ENCODE measurements at places on chromosomes 12 and 14.

DNA sequence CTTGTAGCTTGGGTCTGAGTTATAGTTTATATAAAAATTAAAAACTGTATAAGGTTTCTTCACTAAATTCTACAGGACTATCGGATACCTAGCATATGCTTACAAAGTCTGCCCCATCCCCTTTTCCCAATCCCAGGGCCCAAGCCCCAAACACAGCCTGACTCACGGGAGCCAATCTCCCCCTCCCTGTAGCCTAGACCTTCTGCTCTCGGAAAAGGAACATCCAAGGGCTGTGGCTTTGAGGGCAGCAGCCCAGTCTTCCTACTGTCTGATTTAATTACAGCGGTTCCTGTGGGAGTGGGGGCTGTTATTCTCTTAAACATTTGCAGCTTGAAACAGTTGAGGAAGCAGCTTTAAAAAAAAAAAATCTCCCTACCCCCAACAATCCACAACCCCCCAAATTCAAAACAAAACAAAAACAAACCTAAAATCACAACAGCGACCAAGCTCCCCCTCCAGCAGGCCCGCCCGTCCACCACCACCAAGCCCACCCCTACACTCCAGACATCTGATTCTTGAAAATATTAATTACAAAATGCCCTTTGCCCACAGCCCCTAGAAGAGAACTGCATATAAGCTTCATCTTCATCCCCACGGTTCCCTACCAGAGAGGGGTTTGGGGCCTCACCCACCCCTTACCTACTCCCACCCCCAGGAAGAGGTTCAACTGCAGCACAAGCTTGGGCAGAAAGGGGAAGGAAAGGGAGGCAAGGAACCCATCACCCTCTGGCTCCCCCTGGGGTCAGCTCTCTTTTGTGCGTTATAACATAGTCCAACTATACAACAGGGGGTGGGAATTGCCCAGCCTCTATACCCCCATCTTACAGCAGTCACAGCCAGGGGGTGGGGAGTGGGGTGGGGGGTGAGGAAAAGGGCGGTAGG, 1.1 kb upstream of the PRKAG1 start:
- DNase-seq: no peak

GRCh38 chr14:104301731-104302460, 163.5 kb downstream of the KIF26A start:
- DNase-seq: peak; percentile 12

DNA sequence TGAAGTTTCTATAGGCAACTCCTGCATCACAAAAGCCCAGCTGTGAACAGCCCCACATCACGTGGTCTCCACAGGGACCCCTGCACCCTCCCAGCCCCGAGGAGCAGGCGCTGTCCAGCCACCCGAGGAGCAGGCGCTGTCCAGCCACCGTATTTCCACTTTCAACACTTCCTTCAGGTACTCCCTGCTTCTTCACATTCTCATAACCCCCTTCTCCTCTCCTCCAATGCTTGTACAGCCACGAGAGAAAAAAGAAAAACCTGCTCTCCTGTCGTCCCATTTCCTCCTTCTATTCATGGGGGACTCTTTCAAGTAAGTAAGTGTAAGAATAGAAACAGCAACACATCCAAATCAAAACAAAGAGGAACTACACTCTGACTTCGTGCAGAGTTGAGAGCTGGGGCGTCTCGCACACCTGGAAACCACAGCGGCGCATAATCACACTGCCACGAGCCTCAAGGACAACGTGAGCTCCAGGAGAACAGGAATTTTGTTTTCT, 11.9 kb downstream of the CDC42BPB start:
- DNase-seq: no peak

GRCh38 chr12:56338308-56339157, at the start of gene IL23A:
Gene IL23A, plus strand, starts transcription at chr12:56338884. Its CDS starts 161 bp downstream, at chr12:56339045.
- no peak for DNase-seq

DNA sequence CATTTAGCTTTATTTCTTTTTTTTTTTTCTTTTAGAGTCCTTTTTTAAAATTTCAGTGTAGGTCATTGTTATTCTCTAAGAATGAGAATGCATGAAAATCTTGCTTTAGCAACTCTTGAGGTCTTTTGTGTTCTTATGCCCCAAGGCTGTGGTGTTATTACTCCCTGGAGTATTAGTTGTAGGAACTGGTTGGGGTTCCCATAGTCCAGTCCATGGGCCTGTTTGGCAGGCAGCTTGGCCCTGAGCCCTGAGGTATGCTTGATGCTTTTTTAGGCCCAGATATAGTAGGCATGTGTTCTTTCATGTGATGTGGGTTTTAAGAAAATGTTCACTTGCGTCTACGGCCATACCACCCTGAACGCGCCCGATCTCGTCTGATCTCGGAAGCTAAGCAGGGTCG, 1.6 kb downstream of the FAM234B start:
- no peak for DNase-seq

GRCh38 chr12:31736472-31736871, 7.7 kb upstream of the AMN1 start:
- DNase-seq: no peak

DNA sequence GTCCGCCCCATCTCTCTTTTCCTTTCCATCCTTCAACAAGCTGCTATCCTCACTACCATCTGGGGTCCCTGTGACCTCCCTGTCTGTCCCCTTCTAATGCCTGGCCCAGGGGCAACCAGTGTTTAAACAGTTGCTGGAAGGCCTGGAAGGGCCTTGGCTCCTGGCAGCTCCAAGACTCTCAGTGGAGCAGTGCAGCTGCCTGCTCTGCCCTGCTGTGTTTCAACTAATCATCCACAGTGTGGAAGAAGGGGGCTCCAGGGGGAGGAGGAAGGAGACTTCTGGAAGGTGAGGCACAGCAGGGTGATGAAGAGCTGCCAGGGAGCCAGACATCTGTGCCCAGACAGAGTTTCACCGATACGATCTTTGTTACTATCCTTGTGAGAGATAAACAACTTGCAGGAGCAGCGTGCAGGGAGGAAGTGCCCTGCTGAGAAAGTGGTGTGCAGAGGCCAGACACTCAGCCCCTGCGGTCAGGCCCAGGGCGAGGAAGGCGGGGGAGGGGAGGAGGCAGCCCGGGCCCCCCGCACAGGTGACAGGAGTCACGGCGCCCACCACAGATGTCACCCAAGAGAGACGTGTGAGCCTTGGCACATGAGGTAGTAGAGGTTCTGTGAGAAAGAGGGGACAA, 1061.8 kb downstream of the BCL11B start:
- DNase-seq: no peak

GRCh38 chr12:114272605-114273004, 133.3 kb downstream of the TBX5 start:
- DNase-seq: no peak

GRCh38 chr12:123115409-123116121, 35.3 kb downstream of the PITPNM2 start:
- peak; percentile 76 for DNase-seq

- DNase-seq: no peak
Measured at GRCh38 chr14:102225386-102225785, 79.6 kb downstream of the MOK start.

DNA sequence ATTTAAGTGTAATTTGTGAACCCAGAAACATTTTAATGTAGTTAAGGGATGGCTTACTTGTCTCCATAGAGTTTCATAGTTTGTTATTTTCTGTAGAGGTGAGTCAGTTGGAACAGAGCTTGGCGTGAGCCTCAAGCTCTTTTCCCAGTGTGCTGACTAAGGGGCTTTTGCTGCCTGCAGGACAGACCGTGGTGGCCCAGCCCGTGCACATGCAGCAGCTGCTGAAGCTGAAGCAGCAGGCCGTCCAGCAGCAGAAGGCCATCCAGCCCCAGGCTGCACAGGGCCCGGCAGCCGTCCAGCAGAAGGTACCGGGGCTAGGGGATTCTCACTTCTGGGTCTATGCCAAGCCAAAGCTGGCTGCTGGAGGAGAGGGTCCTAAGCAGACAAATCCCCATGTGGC, 76.9 kb downstream of the DDX51 start:
- no peak for DNase-seq

DNA sequence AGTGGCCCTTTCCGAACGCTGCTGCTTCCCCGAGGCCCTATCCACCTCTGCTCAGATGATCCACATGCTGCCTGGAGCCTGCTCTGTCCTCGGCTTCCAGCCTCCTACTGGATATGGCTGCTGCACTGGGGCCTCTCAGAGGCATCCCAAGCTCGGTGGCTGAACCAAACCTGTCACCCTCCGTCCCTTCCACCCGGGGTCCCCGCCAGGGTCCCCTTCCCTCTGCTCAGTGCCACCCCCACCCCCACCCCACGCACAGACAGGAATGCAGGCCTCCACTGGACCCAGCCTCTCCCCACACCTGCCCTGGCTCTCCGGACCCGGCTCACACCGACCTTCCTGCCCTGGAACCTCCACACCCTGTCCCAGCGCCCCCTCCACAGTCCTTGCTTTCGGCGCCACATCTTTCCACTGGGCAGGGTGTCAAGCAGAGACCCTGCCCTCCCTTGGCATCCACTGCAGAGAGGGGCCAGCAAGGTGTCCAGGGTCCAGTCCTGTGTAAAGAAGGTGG, 6.1 kb downstream of the CEP170B start:
- no peak for DNase-seq

DNA sequence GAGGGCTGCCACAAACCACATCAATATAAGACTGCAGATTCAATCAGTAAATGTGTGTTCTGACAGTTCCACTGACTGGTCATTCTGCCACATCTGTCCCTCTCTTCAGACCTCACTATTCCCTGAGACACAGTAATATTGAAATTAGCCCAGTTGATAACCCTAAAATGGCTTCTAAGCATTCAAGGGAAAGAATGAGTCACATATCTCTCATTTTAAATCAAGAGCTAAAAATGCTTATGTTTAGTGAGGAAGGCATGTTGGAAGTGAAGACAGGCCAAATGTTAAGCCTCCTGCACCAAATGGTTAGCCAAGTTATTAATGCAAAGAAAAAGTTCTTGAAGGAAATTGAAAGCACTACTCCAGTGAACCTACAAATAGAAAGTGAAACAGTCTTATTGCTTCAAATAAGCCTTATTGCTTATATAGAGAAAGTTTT, 24.5 kb upstream of the KIF21A start:
- DNase-seq: no peak

DNA sequence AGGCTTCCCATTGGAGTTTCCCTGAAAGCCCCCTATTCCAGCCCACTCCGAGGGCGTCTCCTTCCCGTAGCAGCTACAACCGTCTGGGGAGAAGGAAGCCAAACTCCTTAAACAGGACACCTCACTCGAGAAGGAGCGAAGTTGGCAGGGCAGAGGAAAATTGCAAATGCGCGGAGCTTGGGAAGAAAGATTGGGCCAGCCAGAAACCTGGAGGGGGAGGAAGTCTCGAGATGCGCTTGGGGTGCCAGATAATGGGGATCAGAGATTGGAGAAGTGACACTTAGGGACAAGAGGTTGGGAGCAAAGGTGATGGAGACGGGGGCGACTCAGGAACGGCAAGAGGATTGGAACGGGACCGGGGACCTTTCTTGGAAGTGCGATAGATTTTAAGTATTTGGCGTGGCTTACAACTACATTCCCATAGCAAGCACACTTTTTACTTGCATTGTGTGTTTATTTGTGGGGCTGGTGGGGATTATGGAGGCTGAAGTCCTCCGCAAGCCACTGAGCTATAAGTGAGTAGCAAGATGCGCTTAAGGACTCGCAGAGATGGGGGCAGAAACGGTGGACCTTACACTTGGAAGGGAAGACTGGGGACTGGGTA, 926 bp downstream of the HRK start:
- DNase-seq: no peak

DNA sequence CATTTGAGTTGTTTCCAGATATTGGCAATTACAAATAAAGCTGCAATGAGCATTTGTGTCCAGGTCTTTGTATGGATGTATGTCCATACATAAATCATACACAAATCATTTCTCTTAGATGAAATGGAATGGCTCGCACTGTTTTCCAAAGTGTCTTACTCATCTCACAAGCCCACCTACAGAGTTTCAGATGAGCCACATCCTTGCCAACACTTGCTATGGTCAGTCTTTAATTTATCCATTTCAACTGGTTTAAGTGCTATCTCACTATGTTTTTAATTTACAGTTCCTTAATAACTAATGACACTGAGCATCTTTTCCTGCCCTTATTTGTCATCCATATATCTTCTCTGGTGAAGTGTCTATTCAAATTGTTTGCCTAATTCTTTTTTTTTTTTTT, 132.9 kb upstream of the DIO3 start:
- no peak for DNase-seq

DNA sequence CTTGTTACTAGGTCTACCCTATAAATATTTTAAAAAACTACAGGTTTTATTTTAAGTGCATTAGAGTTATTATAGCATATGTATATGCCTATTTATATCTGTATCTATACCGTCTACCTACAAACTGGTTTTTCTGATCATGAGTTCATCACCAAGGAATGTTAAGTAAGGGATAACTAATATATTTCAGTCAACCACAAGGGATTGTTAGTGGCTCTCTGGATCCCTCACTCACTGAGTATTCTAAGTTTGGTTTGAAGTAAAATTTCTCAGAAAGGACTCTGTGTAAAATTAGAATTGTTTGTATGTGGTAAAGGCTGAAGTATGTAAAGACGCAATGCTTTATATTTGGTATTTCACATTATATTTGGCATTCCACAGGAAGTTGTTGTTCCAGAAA, 4.8 kb downstream of the EPYC start:
- no peak for DNase-seq

GRCh38 chr12:92585115-92585727, 117.6 kb upstream of the PLEKHG7 start:
- no peak for DNase-seq

- DNase-seq: no peak
Measured at GRCh38 chr14:24390701-24391468, 7.9 kb upstream of the NYNRIN start.

DNA sequence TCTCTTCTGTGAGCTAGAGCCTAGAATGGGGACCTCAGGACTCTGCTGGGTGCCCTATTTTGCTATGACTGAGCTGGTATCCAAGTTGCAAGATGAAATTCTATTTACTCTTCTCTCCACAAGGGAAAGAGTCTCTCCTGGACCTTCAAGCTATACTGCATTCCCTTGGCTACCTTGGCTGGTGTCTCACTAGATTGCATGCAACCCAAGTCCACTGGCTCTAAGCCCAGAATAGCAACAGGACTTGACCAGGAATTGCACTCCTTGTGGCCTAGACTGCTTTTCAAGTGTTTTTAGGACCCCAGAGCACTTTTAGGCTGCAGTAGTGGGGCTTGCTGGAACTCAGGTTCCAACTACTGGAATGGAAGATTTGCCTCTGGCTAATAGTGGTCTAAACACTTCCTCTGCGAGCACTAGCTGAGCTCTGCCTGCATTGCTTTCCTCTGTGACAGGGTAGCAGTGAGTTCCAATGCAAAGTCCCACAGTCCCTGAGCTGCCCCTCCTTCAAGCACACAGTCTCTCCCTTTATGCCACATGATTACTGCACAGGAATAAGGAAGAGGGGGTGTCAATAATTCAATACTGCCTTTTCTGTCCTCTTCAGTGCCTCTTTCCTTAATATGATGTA, 1009.1 kb upstream of the FLRT2 start:
- DNase-seq: no peak

- DNase-seq: no peak
Measured at GRCh38 chr12:22641353-22642053, 16.5 kb downstream of the ETNK1 start.

DNA sequence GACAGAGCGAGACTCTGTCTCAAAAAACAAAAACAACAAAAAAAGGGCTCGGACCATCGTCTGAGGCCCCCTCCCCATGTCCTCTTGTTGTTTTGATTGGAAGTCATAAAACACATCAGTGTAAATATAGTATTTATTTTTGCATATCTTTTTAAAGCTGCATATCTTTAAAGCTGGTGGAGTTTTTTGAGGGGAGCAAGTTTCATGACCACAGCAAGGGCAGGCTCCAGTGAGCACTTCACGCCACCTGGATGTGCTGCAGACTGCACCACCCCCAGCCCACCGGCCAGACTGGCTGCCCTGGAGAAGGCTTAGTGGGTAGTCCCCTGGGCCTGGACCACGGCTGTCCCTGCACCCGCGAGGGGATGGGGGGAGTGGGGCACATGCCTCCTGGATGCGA, 11.9 kb upstream of the BCL7A start:
- DNase-seq: no peak

- DNase-seq: no peak
Measured at GRCh38 chr12:50971946-50972345, 19.6 kb downstream of the HIGD1C start.
